ENCODE measurements at places on chromosomes 1 and 21. TPM values are rescaled to one million over a fixed set of nuclear protein-coding genes. Genes with fewer than 3 reads are reported as not detected.

DNA sequence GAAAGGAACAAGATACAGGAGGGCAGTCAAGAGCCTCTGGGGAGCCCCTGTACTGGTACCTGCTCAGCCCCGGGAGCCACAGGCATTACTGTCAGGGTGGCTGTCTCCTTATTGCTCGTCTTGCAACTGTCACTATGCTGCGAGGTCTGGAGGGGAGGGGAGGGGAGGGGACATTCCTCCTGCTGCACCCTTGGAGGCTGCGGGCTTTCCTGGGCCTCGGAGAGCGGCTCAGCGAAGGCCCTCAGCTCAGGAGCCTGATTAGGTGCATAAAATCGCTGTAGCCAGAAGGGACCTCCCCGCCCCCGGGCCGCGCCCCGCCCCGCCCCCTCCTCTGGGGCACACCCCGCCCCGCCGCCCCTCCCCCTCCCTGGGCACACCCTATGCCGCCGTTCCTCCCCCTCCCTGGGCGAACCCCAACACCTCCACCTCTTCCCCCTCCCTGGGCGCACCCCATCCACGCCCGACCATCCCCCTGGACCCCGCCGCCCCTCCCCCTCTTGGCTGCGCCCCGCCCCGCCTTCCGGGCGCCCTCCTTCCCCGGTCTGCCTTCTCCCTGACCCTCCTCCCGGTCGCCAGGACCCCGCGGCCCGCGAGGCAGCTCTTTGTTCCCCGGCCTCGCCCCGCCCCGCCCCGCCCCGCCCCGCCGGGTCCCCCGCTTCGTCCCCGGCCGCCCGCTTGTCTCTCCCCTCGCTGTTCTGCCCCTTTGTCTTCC lies 35.5 kb downstream of the CACHD1 start:
- peak; percentile 84 for DNase-seq

- no peak for DNase-seq
Measured at GRCh38 chr1:211632117-211632807, 43.2 kb downstream of the NEK2 start.

- DNase-seq = no peak
Measured at GRCh38 chr1:77018761-77019160, 151.5 kb downstream of the ST6GALNAC5 start.

- DNase-seq = no peak
Measured at GRCh38 chr1:113452921-113453770, 62.8 kb downstream of the MAGI3 start.

DNA sequence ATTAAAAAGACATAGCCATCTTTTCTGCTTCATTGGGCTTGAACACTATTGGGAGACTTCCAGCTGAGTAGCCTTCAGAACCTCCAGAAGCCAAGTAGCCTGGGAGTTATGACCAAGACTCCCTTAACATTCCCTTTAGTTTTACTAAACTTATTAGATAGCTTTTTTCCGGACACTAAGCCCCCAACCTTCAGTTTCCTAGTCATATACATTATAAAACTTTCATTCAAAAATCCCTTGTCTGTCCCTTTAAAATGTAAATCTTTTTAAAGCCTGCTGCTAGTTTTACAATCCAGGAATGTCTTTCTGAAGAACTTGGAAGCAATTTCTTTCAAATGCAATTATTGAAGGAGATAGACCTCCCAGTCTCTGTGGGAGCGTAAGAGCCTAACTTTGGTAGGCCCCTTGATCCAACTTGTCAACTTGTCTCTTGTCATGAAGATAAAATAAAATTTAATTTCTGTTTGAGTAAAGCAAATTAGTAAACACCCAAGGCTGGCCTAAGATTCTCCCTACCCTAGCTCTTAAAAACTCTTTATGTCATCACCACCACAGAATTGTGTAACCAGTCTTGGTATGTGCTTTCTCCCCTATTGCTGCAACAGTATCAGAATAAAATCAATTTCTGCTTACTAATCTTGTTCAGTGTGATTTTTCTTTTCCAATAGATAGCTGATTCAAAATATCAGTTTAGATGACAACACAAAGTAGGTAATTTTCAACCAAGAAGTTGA lies 796.2 kb downstream of the PLA2G4A start:
- no peak for DNase-seq

DNA sequence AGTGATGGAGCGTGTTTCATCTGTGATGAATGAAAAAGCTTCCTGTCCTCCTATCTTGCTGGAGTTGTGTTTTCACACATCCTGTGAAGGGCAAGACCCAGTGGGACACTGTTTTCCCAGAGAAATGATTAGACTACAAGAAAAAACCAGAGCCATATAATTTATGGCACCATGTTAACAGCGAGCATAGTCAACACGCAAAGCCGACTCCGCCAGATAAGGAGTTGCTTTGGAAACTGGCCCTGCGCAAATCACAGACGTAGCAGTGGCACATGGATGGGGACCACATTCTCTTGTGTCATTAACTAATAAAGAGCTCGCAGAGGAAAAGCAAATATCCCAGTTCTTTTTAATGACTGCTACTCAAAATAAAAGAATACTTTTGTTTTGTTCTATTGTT lies 471.2 kb upstream of the RUNX1 start:
- no peak for DNase-seq

DNA sequence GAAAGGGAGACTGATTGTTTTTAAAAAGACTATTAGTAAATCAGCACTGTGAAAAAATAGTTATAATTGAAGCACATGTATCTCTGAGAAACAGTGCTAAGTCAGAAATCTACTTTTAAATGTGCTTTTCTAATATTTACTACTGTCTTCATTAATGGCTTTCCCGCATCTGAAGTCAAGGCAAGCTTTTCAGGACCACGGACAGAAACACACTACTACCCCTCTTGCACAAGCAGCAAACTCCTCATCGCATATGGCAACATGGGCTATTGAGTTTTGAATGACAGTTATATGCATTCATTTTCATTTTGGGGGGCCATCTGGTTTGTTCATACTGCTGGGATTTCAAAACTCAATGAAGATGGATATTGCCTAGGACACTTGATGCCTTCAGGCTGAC lies 433.4 kb upstream of the CAMK1G start:
- DNase-seq = no peak

AADACL3 gene
- 48.0 TPM for total RNA-seq

TIAM1 gene
- total RNA-seq = 87.1 TPM

GRCh38 chr21:31538816-31539215 lies 120.7 kb upstream of the SOD1 start:
- DNase-seq = no peak

- no peak for DNase-seq
Measured at GRCh38 chr21:38989379-38989744, 183.6 kb downstream of the ETS2 start.

LRRC38 gene
- total RNA-seq = 1.2 TPM

GRCh38 chr1:151164732-151165280 lies 896 bp downstream of the LYSMD1 start:
- no peak for DNase-seq

CNTN2 gene
- 4.3 TPM for total RNA-seq

- no peak for DNase-seq
Measured at GRCh38 chr1:230778916-230779590, 31.9 kb downstream of the CAPN9 start.

- no peak for DNase-seq
Measured at GRCh38 chr1:37851782-37852210, 7.6 kb downstream of the MTF1 start.

- no peak for DNase-seq
Measured at GRCh38 chr1:3273447-3273846, 181.0 kb upstream of the ARHGEF16 start.

GRCh38 chr1:87042111-87042811 lies 127.8 kb downstream of the HS2ST1 start:
- DNase-seq = no peak

DNA sequence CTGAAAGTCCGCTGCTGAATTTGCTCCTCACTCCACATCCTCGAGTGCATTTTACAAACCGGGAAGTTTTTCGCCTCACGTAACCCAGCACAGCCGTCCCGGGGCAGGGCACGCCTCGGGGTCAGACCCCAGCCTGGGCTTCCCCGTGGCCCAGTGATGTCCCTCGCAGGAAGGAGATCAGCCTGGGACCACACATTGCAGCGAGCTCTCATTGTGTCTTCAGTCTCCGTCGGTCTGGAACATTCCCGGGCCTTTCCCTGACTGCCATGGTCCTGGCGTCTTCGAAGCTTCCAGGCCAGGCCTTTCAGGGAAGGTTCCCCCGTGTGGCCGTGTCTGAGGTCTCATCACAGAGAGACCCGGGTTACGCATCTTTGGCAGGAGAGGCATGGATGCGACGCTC lies 43.5 kb downstream of the MORN1 start:
- peak; percentile 70 for DNase-seq

LRRC39 gene
- total RNA-seq = 1.6 TPM

DNA sequence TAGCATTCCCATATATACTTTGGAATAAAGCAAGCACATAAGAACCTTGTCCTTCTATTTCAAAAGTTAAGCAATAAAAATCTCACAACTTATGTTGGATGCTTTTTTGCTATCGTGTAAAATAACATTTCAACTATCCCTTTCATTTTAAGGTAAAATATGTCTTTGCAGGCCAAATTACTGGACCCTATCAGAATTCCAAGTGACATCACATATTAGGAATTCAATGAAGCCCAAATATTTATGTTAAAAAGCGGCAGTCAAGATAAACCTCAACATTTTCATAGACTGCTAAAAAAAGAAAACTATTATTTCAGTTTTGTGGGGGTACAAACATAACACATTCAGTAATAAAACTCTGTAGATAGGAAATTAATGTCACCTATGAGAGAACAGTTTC lies 252.0 kb downstream of the KCTD3 start:
- no peak for DNase-seq

- DNase-seq = no peak
Measured at GRCh38 chr1:167879508-167879907, 34.4 kb downstream of the ADCY10 start.

WNT4 gene
- total RNA-seq = 13.6 TPM

GJB3 gene
- 314 TPM for total RNA-seq

NTRK1 gene
- not detected for total RNA-seq

FMO4 gene
- total RNA-seq = 3.8 TPM

DNA sequence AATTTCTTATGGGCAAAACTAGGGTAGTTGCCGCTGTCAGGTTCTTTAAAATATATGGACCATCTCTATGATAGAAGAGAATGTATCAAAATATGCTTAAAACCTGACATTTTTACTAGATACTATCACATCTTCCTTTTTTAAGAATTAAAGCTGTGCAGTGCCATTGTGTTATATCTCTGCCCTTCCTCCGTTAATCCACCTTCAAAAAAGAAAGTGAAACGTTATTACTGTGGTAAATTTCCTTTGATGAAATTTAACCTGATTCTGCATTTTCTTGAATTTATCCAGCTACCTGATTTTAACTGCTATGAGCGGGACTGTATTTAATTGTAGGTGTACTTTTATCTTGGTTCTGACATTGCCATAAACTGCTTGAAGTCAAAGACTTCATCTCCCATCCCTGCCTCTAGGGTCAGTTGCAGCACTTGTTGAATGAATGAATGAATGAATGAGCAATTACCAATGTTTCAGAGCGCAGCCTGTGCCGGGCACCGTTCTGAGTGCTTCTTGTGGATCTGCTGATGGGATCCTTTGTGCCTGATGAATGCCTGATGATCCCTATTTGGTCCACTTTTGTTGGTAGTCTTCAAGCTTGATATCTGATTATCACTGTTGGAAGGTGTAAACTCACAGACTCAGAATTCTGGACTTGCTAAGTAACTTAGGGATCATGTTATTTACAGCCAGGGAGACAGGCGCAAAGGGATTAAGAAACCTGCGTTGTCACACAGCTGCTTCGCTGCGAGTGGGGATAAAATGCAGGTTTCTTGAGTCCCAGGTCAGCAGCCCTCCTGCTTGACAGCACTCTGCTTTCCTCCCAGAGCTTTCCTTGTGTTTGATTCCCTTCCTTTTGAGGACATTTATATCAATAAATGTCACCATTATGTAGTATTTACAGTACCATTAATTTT lies 30.1 kb downstream of the SMYD2 start:
- DNase-seq = peak; percentile 48

DNA sequence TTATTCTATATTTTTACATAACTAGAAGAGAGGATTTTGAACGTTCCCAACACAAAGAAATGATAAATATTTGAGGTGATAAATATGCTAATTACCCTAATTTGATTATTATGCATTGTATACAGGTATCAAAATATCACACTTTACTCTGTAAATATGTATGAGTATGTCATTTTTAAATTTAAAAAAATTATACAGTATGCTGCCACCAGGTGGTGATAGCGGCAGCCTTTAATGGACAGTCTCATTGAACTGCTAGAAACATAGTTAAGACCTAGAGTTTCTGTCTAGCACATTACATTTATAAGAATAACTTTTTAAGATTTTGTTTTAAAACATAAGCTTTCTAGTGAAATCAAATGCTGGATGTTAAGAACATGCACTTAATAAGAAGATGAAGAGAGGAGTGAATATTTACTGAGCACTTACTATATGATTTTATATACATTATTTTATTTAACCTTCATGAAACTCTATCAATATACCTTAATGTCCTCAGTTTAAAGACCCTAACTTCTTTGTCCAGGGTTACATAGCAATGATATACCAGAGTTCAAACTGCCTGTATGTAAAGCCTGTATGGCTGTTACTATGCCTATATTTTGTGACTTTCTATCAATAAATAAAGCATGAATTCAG lies 207.1 kb downstream of the NUF2 start:
- DNase-seq = no peak

GRCh38 chr1:12604114-12604874 lies 13.7 kb downstream of the DHRS3 start:
- DNase-seq = peak; percentile 43

GRCh38 chr1:170487503-170487902 lies 44.5 kb upstream of the GORAB start:
- no peak for DNase-seq

DNA sequence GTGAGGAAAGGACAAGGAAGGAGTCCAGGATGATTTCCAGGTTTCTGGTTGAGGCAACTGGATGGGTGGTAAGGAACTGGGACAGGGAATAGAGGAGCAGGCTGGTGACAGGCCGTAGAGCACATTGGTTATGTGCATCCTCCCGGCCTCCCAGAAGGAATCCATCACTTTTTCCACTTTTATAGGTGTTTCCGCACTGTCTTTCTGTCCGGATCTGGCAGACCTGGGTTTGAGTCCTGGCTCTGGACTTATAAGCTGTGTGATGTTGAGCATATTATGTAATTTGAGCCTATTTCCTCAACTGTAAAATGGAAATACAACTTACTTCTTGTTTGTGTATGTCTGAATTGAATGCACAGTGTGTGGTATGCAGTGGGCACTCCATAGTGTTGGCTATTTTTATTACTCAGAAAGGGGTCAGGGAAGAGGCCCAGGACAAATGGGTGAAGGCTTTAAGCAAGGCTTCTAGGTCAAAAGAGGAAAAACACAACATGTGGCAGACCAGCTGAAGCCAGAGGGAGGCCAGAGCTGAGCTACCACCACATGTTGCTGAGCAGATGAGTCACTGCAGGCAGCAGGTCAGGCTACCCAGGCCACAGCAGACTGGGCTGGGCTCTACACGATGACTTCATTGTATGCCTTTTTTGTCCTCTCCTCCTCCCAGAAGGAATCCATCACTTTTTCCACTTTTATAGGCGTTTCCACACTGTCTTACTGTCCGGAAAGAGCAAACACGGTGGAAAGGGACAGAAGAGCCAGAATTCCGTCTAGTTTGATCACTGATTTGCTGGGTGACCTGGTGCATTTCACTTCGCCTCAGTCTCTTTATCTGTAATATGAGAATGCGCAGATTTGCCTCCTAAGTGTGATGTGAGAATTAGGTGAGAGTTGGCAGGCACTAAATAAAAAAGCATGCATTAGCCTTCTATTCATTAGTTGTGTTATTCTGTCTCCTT lies 791 bp upstream of the MAST2 start:
- DNase-seq = peak; percentile 84

Data from lower leg skin (tissue), 4 donors.